ENCODE measurements at places on chromosomes 6 and 20. TPM values are rescaled to one million over a fixed set of nuclear protein-coding genes. Genes with fewer than 3 reads are reported as not detected.

TCF21 gene
- total RNA-seq: 34.1 TPM

APCDD1L gene
- total RNA-seq: not detected

THEMIS gene
- total RNA-seq: 0.38 TPM

THBD gene
- 16.9 TPM for total RNA-seq

MTFR2 gene
- not detected for total RNA-seq

HIVEP1 gene
- total RNA-seq: 27.0 TPM

CRISP3 gene
- 541 TPM for total RNA-seq

IER3 gene
- 221 TPM for total RNA-seq

Data from ovary (tissue), 10 donors.